Esophagus mucosa (tissue), 1 donor: ENCODE measurements at places on chromosomes 6 and 20. TPM values are rescaled to one million over a fixed set of nuclear protein-coding genes. Genes with fewer than 3 reads are reported as not detected.

DNA sequence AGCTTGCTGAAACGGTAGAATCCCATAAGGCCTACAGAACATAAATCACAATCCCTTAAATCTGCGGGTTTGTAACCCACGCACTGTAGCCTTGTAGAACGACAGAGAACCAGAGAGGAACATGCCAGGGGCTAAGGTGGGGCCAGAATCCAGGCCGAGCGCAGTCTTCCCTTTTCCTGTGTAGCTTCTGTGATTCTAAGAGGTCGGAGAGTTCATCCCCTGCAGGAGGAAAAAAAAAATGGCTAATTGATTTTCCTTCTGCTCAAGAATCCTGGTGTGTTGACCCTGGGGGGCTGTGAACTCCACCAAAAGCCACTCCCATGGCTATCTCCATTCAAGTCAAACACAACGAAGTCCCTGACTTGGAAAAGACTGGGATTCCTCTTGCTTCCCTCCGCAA, 96.3 kb downstream of the SPTLC3 start:
- ATAC-seq = no peak

DNA sequence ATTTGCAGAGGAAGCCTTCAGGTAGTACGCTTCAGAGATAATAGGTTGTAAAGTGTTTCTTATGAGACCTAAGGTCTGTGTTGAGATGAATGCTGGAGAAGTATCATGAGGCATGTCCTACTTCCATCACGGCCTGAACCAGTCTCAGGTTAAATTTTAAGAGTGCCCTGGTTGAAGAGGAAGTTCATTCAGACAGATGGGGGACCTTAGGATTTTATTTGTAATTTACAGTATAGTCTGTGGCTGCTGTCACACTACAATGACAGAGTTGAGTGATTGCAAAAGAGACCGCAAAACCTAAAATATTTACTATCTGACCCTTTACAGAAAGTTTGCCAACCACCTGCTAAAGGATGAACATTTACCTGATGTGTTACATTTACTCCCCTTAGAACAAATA, 70.9 kb downstream of the UST start:
- ATAC-seq = no peak

DNA sequence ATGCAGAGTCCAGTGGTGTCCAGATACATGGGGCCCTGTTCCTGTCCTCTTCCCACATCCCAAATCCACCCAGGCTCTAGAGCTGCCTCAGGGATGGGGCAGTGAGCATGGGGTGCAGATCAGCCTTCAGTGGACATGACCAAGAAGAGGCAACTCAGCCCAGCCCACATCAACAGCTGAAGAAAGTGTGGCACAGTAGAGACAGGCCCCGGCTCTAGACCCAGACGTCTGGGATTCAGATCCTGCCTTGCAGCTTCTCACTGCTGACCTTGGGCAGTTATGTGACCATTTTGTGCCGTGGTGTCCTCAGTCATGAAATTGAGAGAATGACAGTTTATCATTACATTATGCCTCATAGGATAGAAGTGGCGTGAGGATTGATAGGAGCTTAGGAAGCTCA, 54.6 kb upstream of the CST7 start:
- ATAC-seq = no peak

DNA sequence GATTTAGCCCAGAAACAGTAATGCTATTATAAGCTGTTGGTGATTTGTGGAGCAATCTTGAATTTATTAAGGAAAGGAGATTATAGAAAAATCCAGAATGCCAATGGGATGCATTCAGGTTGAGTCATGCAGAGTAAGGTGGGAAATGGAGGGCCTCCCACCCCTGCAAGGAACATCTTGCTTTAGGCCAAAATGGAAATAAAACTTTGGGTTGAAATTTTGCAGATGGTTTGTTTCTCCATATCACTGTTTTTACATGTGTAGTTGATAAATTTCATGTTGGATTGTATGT, 152.4 kb downstream of the BCAS1 start:
- ATAC-seq = no peak

- no peak for ATAC-seq
Observed at GRCh38 chr6:52144196-52145076, 41.7 kb upstream of the IL17A start.

The SLC52A3 gene
- 6.7 TPM for total RNA-seq

DNA sequence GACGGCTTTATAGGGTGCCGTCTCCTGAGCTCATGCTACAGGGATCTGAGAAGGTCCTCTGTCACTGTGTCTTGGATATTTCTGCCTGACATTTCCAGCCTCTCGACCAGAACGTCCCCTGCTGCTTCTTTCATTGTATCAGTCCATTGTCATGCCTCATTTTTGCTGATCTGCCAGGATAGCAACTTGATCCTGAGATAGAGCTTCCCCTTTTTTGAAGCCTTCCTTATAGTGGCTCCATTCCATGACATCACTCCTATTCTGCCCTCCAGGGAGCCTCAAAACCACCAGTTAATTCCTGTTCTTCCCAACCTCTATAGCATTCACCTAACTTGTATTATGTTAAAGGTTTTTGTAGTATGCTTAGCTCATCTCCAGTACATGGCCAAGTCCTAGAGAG, 431.8 kb upstream of the NOX3 start:
- no peak for ATAC-seq

The ATP5F1E gene
- total RNA-seq = 60.8 TPM

DNA sequence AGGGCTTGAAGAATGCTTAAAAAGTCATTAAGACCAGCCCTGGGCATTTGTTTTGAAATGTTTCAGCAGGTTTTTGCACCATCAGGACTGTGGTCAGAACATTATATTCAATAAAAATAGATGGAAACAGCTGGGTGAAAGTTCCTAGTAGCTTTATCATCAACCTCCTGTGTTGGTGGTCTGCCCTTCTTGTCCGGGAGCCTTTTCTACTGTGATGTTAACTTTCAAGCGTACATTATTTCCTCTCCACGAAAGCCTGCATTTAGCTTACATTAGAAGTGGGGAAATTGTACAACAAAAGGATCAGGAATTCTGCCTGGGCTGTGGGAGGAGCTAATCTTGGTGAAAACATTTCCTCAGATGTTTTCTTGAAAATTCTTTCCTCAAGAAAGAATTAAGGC, 71.1 kb downstream of the LAMA4 start:
- ATAC-seq = no peak

The SIM1 gene
- total RNA-seq = not detected

DNA sequence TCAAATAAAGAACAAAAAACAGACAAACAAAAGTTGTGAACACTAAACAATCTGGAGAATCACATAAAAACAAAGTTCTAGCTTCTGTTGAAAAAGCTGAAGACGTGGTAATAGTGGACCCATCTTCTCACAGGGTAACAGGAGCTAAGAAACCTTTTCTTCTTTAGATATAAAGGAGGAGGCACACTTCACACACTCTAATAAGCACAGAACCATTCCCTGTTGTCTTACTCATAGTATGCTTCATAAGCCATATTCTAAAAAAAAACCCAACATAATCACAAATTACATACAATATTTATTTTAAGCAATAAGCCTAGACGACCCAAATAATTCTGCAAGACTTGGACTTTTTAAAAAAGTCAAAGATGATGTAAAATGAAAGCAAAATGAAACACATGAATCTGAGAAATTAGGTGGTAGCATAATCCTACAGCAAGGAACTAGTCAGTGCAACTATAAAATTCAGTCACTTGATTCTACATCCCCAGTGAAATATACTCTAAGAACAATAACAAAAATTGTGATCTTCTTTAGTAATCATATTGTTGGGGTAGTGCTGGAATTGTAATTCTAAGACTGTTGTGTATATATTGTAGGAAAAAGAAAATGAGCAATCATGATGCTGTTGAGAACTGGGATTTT, 15.6 kb downstream of the SRPK1 start:
- ATAC-seq = no peak

DNA sequence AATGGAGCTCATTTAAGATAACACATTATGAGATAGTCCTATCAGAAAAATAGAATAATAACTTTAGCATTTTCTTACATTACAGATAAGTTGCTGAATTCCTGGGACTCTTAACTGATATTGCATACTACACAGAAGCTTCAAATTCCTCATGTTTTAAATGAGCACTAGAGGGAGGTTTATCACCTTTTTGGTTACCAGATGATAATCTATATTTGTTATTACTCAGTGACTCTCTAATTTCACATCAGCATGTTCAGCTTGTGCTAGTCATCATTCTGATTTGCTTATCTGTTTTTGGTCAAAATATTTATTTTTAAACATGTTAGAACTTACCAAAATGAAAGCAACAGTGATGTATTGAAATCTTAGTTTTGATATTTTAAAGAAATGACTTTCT, 20.5 kb upstream of the GJA10 start:
- no peak for ATAC-seq

The TCP11 gene
- total RNA-seq = not detected

The TRAPPC3L gene
- total RNA-seq = not detected

GRCh38 chr6:10857259-10857658, 18.9 kb upstream of the MAK start:
- ATAC-seq = no peak

GRCh38 chr6:15879371-15880261, 216.8 kb upstream of the DTNBP1 start:
- no peak for ATAC-seq

DNA sequence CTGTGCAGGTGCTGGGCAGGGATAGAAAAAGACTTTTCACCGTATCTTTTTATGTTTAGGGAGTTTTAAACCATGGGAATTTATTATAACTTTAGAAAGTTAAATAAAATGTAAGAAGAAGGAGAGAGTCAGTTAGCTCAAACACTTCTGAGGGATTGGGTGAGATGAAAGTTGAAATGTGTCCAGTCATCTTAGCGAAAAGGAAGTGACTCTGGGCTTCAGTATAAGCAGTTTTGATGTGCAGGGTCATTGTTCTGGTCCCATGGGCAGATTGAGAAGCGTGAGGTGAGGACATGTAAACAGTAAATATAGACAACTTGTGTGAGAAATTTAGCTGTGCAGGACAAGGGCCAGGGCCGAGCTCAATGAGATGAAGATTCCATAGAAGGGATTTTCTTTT, 66.9 kb downstream of the TOX2 start:
- ATAC-seq = no peak

GRCh38 chr6:5159162-5159561, 74.0 kb downstream of the PPP1R3G start:
- peak; percentile 85 for ATAC-seq
